Activated naive CD4-positive, alpha-beta T cell treated with anti-CD3 and anti-CD28 coated beads, Interleukin-2, amount 50 U/mL, for 72 hours (primary cell): ENCODE measurements at places on chromosomes 7 and 10. TPM values are rescaled to one million over a fixed set of nuclear protein-coding genes. Genes with fewer than 3 reads are reported as not detected.

DNA sequence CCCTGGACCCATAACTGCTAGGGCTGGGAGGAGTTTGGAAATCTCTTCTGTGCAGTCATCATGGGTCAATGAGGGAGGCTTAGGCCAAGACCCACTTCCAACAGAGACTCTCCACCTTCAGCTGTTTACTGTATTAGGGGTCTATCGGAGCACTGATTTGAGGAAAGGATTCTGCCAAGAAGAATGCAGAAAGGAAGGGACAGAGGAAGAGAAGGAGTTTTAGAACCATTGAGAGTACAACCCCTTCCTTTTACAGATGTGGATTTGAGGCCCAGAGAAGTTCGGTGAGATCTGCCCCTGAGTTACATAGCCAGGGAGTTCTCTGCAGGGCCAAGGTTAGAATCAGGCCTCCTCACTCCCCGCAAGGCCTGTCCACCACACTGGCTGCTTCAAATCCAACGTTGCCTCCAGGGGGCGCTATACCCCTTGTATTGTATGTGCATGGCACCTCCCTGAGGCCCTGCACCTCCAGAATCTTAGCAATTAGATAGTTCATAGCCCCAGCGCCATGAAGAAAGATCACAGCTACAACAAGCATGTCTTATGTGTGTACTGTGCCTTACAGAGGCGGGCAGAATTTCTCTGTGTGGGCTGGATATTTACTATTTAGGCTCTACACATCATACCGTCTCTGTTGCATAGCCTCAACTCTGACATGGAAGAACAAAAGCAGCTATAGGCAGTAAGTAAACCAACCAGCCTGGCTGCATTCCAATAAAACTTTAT, 246.8 kb downstream of the SKIDA1 start:
- DNase-seq: peak; percentile 87

DNA sequence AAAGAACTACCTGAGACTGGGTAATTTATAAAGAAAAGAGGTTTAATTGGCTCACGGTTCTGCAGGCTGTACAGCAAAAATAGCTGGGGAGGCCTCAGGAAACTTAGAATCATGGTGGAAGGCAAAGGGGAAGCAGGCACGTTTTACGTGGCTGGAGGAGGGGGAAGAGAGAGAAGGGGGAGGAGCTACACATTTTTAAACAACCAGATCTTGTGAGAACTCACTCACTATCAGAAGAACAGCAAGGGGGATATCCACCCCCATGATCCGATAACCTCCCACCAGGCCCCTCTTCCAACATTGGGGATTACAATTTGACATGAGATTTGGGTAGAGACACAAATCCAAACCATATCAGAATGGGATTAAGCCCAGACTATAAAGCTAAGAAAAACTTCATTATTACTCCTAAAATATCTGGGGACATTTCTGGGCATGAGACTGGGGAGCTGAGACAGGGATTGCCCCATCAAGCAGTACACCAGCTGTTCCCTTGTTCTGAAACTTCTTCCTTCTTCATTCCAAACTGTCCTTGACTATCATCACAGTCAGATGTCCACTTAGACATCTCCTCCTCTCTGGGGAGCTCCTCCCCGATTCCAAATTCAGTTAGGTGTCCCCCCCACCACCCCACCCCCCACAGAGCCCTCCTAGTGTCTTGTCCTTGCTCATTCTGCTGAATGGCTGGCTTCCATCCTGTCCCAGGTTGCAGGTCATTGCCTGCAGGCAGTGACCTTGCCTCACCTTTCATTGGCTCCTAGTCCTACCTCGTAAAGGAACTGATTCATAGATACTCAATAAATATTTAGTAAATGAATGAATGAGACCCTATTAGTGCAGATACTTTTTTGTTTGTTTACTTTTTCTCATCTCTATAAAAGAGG, 132.6 kb downstream of the EVX1 start:
- DNase-seq: no peak

GRCh38 chr10:96339956-96340904, 18.6 kb downstream of the OPALIN start:
- peak; percentile 77 for DNase-seq

- no peak for DNase-seq
Measured at GRCh38 chr7:105622106-105622731, 40.9 kb upstream of the EFCAB10 start.

DNA sequence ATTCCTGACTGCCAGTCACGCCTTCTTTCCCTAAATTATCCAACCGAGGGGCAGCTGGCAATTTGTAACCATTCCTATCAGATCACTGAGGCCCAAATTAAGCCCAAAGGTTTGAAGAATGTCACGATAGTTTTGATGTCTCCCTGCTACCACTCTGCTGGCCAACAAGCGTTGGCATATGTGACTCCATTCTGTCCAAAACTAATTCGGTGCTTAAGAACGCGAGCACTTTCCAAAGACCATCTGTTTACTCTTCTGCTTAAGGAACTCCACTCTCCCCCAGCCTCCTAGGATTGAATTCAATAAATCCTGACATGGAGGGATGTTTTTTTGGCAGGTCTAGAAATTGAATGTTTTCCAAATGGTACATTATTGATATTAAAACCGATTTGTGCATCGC, 131.5 kb upstream of the CTBP2 start:
- DNase-seq: no peak

EBLN1 gene
- total RNA-seq: not detected

IKZF1 gene
- 327 TPM for total RNA-seq
